Naive thymus-derived CD8-positive, alpha-beta T cell (primary cell): ENCODE measurements at places on chromosomes 3 and 15.

DNA sequence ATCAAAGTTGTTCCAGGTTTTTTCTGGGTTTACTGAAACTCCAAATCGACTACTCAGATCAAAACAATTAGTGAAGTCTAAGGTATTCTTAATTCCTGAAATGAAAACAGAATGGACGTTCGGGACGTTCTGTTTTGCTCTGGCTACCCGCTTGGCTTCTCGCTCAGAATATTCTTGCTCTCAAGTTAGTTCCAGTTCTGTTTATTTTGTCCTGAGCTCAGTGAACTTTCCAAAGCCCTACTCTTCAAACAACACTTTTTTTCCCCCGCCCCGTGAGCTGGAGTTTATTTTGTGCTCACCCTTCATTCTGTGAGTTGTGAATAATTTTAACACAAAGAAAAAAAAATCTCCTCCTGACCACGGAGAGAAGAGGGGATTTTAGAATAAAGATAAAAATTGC lies 72.6 kb downstream of the SAMMSON start:
- DNase-seq: no peak

DNA sequence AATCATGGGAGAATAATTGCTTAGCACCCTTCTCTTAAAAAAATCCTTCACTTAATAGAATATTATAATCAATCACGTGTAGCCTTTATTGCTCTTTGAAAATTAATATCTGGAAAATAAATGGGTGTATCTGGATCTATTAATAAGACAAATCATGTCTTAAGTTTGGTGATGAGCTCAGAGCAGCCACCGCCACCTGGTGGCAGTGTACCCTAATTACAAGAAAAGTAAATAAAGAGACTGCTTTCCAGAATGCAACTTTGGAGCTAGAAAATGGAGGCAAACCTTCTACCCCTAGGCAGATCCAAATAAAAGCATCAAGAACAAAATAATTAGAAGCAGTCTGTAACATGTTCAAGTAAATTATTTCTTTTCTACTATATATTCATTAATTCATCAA lies 43.5 kb downstream of the EPHB1 start:
- DNase-seq: no peak

DNA sequence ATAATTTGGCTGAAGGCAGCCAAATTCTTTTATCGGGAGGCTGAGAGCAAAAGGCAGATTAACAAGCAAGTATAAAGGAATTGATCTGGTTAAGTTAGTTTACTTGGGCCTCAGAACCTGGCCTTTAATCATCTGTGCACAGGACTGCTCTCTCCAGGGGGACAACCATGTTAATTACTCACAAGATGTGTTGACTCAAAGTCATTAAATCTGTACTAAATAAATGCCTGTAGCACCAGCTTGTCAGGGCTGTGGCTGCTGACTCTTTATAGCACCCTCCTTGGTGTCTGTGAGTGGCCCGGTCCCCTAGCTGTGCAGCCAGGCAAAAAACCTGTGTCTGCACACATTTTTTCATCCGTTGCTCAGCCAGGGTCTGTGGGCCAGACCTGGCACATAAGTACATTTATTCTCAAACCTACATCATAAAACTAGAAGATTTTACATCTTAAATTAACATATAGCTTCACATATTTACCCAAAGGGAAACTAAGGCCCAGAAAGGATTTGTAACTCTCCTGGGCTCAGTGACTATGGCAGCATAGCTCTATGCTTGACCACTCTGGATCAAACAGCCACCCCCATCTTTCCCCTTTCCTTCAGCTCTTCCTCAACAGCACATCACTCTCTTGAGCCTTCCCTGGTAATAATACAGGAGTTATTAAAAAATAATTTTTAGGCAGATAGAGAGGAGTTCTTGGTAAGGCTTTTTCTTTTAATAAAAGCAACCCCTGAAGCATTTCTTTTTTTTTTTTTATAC lies 51.4 kb downstream of the NCEH1 start:
- no peak for DNase-seq

DNA sequence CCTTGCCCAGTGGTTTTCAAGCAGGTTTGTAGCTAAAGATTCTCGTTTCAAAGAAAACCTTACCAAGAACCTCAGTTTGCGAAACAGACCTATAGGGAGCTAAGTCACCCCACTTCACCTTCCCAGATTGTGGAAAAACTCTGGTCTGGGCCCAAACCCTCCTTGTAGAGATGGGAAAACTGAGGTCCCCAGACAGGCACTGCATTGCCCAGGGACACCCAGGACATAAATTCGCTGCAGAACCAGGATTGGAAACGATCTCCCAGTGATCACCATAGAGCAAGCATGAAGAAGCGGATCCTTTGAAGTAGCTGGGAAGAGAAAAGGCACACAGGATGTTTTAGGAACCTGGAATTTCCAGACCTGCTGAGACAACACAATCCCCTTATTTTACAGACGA lies 85.6 kb upstream of the PIAS1 start:
- no peak for DNase-seq

DNA sequence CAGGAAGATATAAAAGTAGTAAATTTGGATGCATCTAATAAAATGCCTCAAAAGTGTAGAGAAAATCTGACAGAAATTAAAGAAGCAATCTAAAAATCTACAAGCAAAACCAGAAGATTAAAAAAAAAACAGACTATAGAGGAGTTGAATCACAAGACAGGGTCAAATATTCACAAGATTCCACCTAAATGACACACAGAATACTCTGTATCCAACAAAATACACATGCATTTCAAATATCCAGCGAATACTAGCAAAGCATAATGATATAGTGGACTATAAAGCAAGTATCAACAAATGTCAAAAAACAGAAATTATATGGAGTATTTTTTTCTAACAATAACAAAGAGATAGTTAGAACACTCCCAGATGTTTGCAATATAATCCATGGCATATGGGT lies 20.5 kb upstream of the ACTC1 start:
- no peak for DNase-seq

DNA sequence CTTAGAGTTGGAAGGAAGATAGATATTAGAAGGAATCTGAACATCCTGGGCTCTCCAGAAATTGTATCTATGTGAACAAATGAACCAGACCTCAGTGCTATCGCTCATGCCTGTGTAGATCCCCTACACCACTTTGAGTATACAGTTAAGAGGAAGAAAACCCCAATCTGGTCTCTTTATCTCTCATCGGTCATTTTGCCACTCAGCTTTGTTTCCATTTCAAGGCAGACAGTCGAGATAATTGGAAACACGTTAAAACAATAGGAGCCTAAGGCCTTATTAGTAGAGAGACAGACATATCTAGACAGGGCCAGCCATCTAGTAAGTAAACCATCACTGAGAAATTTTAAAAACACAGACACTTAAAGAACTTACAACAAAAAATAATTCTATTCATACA lies 101.6 kb downstream of the MYLK start:
- DNase-seq: no peak

- DNase-seq: peak; percentile 8
Measured at GRCh38 chr3:69235882-69236281, 113.5 kb upstream of the LMOD3 start.

DNA sequence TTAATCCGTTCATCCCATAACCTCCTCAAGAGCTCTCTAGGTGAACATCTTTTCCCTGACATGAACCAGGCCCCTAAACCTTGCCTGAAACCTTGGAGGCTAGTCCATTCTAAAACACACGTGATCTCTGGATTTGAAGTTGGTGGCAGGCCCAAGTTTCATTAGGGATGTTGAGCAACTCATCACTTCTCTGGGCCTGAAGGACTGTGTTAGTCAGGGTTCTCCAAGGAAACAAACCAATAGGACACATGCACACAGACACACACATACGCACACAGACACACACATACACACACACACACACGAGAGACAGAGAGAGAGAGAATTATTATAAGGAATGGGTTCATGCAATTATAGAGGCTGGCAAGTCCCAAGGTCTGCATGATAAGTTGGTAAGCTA lies 31.9 kb downstream of the ACAN start:
- DNase-seq: no peak

- peak; percentile 55 for DNase-seq
Measured at GRCh38 chr3:14124223-14124614, 451 bp downstream of the CHCHD4 start.

GRCh38 chr3:166993015-166993630 lies 387.0 kb downstream of the ZBBX start:
- no peak for DNase-seq

DNA sequence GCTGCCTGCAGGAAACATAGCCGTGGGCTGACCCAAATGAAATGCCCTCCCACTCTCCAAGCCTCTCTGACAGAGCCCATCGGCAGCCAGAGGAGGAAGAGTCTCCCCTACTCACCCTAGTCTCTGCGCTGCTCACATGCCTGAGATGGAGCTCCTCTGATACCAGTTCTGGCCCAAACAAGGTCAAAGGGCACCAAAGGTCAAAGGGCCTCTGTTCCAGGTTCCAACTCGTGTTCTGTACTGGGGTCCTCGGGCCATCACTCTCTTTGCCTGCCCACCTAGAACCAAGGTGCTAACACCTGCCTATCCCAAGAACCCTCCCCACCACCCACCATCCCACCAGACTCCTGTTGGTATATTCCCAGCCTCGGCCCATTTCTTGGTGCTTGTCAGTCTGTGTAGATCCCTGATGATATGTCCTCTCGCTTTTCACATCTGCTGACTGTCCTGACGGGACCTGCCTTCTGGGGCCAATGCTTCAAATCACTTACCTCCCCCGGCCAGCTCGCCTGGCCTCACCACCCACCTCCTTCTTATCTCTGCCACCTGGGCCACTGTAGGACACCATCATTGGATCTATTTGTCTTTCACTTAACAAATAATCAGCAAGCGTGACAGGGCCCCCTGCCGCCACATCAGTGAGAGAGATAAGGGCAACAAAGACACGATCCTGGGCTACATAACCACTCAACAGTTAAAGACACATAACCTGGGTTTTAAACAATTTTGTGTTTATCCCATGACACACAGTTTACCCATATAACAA lies 90.4 kb downstream of the SRGAP3 start:
- no peak for DNase-seq

DNA sequence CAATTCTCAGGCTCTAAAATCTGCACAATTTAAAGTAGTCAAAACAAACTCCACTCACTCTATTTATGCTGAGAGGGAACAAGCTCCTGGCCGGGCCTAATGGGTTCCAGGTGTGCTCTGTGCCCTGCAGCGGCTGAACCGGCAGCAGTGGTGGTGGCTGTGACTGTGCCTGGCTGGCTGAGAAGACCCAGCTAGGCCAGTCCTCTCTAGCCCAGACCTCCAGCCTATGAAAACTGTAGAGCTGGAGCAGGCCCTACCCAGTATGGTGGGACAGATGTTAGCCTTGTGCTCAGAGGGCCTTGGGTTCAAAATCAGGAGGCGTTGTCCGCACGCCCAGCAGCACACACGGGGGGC lies 37.0 kb downstream of the EPHB3 start:
- DNase-seq: no peak

GRCh38 chr15:68868296-68868695 lies 47.6 kb upstream of the ANP32A start:
- DNase-seq: no peak

DNA sequence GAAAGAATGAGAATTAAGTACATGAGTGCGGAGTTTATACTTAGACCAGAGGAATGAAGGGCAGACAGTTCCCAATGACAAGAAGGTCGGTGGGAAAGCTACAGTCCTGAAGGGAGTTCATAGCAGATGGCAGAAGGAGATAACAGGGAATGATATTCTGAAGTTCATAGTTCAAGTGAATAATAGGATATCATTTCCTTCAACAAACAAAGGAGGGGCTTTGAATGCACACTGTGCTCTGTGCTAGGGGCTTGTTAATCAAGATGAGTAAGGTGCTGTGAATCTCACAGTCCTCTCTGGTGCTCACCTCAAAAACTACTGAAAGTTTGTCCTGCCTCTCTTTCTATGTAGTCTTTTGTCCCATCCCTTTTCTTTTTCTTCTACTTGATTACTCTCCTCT lies 41.9 kb downstream of the SIDT1 start:
- DNase-seq: no peak

- DNase-seq: no peak
Measured at GRCh38 chr15:39184701-39185390, 396.0 kb upstream of the THBS1 start.

DNA sequence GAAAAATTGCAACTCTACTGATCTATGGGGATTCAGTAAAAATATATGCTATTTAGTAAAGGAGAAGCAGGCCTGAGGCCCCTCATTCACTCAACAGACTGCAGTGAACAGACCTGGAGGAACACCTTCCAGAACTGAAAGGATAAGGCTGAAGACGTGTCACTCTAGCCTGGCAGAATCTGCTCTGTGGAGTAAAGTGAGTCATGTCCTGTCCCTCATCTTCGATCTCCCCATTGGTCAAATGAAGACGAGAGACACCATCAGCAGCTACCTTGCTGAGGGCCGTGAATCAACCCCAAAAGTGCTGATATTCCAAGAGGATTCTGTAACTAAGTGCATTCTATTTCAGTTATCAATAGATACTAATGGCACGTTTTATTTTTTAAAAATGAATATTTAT lies 359.7 kb downstream of the FGF12 start:
- no peak for DNase-seq

DNA sequence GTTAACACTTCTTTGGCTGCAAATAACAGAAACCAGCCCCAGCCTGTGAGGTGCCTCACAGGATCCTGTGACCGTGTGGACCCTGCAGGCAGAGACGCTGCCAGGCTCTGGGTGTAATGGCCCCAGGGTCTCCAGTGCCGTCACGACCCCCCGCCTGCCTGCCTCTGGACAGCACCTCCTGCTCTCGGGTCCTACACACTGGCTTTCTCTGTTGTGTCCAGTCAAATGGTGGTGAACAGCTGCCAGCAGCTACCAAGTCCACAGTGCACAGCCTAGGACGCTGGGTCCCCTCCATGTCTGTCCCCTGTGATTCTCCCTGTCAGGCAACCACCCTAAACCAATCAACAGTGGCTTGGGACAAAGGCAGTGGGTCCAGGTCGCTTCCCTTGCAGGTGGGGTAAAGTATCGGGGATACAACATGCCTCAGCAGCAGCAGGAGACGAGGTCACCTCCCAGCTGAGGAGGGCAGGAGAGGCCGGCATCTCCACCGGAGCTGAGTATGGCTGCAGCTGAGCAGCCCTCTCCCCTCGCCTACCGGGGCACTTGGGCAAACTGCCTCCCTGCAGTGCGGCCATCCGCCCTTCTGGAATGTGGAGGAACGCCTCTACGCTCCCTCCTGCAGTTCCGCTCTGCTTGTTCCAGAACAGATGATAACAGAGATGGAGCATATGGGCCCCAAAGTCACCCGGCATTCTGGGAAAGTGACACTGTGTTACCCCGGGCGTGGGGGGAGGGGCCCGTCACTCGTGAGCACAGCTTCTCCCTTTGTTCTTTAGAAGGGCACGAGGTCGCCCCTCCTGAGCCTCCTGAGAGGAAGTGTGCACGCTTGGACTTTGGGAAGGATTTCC lies 21.1 kb upstream of the SKOR1 start:
- DNase-seq: peak; percentile 55

DNA sequence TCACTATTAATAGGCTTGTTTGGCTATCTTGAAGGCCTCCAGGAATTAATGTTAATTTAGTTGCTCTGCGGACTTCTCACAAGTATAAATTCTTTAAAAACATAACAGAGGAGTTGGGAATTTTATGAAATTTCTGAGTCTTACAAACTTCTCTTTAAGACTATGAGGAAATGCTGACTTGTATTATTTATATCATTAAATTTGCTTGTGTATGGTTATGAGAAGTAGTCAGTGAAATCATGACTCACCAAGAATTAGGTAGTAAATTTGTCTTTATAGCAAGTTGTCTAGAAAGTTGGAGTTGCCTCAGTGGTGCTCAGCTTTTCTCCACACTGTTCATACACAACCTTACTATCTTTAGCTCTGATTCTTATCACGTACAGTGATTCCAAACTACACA lies 26.5 kb downstream of the PHLDB2 start:
- no peak for DNase-seq
